ENCODE measurements at places on chromosomes 11 and 22.

GRCh38 chr11:60396799-60397198, 540 bp downstream of the MS4A14 start:
- DNase-seq: no peak

- DNase-seq: no peak
Observed at GRCh38 chr11:100925935-100926334, 203.7 kb downstream of the PGR start.

DNA sequence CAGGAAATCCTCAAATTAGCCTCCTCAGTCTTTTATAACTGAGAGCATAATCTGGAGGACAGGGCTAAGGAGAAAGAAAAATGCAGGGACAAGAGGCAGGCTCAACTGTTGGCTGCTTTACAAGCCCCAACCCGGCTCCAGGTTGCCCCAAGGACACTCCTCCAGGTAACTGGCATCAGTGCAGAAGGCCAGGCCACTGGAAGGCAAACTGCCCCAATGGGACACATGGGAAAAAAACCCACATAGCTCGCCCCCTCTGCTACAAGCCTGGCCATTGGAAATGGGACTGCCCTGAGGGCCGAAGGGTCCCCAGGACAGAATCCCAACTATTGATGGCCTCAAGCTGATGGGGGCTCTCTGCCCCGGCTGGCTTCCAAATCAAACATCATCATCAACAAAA, 17.9 kb upstream of the FBLN1 start:
- DNase-seq: no peak

GRCh38 chr11:37107415-37107814, 509.4 kb upstream of the RAG2 start:
- no peak for DNase-seq

DNA sequence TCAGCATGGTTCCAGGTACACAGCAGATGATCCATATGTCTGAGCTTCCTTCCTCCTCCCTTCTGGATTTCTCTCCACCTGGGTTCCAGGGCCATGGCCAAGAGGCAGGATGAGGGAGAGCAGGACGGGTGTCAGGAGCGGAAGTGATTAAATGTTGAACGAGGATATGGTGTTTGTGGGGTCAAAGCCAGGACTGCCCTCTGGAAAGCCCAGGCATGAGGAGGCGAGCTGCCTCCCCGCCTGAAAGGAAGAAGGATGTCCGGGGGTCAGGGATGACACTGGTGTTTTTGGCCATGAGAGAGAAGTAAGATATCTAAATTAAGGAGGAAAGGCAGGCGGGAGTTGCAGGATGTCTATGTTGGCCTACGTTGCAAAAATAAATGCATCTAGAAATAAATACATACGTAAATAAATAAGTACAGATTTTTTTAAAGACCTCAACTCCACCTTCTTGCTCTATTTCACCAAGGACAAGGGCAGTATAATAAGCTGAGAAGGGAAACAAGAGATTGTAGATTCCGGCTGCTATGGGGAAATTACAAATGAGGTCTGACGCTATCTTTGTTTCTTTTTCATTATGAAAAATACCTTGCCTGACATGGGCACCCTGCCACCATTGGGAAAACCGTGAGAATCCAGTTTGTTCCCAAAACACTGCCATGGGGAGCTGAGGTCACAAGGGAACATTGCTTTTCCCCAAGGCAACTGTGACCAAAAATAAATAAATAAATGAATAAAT, 27.6 kb upstream of the LIPT2 start:
- no peak for DNase-seq

GRCh38 chr11:22787551-22788162, 41.9 kb downstream of the SVIP start:
- peak; percentile 4 for DNase-seq

GRCh38 chr11:112514011-112514740, 253.5 kb upstream of the PLET1 start:
- DNase-seq: no peak

DNA sequence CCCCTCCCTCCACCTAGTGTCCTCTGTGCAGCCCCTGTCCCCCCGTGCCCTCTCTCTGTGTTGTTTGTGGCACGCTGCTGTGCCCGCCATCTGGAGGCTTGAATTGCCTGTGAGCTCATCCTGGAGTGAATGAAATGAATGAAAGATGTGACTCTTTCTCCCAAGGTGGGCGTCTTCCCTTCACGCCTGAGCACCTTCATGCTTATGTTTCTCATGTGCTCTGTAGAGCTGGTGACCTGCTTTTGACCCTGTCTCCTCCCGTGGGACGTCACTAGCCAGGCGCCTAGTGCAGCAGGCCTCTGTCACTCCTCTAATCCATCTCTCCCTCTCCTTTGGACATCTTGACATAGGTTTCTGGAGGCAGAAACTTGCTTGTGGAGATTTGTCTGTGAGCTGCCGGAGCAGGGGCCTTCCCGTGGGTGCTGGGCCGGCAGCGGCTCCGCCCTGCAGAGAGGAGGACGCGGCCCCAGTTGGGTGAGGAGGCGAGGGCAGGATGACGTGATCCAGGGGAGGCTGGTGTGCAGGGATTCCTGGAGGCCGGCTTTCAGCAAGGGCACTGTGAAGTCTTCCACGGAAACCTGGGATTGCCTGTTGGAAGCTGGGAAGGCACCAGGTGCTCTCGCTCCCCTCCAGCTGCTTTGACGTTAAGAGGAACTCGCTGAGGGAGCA, 40.6 kb downstream of the MUC6 start:
- DNase-seq: no peak

DNA sequence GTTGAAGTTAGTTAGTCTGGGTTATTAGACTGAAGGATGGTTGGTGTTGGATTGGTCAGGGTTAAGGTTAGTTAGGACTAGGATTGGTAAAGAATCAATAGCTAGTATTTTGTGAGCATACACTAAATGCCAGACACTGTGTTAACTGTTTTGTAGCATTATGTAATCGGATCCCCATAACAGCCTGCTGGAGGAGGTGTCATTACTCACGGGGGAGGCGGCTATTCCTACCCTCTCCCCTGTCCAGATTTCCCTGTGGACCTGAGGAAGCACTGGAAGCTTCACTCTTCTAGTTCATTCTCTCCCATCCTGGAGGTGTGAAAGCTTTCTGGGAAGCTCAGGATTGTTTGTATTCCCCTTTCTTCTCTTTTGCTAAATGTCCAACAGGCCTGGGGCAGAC, 40.5 kb upstream of the KCNJ11 start:
- DNase-seq: no peak

- no peak for DNase-seq
Observed at GRCh38 chr11:2552210-2552609, 107.4 kb downstream of the KCNQ1 start.
